GM12878 (cell line): ENCODE measurements at places on chromosomes 16 and 17.
A peak's percentile ranks its signal among the peaks of the same experiment; 100 is the strongest.

- no peak for DNase-seq
These were observed 16.3 kb downstream of the TTLL6 start for GRCh38 chr17:48800626-48801217.

DNA sequence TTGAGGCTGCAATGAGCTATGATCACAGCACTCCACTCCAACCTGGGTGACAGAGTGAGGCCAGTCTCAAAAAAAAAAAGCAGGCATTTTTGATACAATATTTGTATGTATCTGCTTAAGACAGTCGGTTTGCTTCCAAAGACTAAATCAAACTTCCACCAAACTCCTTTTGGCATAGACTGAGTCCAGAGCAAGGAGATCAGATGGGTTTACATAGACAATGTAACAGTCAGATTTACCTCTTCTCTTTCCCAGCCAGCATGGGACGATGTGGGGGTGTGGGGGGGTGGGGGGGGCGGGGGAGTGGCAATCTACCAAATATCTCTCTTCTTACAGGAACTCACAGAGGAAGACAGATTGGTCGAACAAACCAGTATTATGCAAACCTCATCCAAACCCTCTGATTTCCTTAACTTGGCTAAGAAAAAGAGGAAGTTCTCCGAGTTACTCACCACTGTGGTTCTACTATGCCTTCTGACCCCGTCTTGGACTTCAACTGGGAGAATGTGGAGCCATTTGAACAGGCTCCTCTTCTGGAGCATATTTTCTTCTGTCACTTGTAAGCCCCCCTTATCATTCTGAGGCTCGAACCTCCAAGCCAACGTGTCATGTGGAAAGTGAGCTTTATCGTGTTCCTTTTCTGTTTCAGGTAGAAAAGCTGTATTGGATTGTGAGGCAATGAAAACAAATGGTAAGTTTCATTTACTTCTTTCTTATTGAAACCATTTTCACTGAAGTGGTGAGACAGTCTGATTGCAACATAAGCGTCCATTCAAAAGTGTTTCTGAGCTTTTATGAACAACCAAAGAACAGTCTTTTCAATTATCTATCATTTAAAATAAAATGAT lies at the start of gene MILR1:
Gene MILR1 (plus strand): TSS at position 451 of the 848 bp plus-strand sequence. CDS start 54 bp downstream, at position 505.
- DNase-seq: peak; percentile 77

DNA sequence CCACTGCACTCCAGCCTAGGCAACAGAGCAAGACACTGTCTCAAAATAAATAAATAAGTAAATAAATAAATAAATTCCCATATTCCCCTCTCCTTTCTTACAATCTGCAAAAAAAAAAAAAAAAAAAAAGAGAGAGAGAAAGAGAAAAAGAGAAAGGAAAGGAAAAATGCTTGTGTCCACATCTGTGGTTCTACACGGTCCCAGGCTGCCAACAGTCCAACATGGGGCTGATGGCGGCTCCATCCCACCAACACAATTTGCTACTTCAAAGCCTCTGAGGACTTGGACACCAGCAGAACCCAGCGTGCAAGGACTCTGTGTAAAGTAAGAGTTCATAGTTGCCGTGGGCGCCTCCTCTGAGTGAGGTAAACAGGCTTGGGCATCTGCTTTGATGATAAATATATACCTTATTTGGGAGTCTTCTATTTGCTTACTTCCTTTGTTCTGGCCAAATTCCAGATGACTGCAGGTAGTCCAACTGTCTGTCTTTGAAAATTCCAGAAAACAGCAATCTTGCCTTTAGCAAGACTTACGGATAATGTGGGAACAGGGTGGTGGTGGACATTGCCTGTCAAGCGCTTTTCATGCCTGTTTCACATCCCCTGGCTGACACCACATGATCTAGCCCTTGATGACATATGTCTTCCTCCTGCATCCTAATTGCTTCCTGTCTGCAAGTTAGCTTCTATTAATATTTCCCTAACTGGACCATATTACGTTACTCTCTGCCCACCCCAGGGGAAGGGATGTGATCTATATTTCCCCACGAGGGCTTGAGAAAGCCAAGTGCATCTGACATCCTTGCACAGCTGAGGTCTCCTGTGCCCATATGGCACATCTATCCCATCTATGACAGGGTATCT lies 10.1 kb downstream of the LITAF start:
- DNase-seq: peak; percentile 82

DNA sequence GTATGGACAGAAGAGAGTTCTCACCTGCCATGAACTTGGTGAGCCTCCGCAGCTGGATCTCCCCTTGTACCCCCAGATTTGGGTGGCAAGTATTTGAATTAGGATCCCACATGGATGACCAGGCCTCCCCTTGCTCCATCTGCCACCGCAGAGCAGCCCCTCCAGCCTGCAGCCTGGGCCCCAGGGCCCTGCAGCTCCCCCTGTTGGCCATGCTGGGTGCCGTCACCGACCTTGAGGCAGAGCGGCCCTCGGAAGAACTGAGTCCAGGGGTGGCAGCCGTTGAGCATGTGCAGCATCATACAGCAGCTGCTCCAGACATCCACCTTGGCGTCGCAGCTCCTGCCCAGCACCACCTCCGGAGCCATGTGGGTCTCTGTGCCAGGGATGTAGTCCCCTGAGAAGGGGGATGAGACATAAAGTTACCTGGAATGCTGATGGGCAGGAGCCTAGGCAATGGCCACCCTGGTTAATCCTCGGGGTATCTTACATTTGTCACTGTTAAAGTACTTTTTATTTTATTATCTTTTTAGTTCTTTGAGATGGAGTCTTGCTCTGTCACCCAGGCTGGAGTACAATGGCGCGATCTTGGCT lies 9.0 kb upstream of the SPATA32 start:
- DNase-seq: no peak

DNA sequence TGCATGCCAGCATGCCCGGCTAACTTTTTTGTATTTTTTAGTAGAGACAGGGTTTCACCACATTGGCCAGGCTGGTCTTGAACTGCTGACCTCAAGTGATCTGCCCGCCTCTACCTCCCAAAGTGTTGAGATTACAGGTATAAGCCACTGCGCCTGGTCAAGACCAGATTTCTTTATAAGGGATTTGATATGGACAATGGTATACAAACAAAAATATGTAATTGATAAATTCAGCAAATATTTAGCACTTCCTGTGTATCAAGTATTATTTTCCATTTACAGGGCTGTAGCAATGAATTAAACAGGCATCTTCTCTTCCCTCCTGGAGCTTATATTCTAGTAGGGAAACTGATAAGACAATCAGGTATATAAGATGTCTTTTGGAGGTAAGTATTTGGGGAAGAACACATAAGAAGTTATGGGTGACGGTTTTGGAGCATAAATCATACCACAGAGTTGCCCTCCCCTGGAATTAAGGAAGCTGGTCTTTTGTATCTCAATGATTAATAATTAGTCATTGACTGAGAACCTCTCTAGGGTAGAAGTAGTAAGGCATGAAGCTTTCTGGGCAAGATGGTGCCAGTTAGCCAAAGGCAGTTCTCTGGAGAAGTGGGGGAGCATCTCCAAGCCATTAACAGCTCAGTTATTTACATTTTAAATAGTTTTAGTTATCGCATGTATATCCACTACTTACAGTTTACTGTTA lies 35.8 kb downstream of the TANC2 start:
- no peak for DNase-seq

- no peak for DNase-seq
These were observed 2.6 kb downstream of the CCL15 start for GRCh38 chr17:35998756-35999155.

DNA sequence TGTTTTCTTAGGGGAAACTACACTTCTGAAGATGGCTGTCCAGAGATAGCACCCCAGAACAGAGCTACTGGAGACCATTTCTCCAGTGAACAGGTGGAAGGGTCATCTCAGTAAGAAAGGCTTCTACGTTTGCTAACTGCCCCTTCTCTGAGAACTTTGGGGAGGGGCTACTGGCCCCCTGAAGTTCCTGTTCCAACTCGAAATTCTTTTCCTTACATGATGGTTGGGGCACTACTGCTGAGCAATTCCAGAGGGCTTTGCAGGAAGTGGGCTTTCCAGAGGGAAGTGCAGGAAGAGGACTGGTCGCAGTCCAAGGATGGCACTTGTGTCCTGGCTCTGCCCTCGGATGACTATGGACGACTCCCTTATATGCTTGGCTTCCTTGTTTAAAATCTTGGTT lies 31.2 kb downstream of the TOM1L2 start:
- DNase-seq: no peak
